ENCODE measurements at places on chromosomes 11 and 22.
A peak's percentile ranks its signal among the peaks of the same experiment; 100 is the strongest.

- peak; percentile 88 for DNase-seq
Measured at GRCh38 chr11:64764040-64764611, 4.4 kb upstream of the PYGM start.

- no peak for DNase-seq
Measured at GRCh38 chr11:114379394-114380069, 20.8 kb downstream of the C11orf71 start.

GRCh38 chr22:48827268-48827846 is 1000.3 kb downstream of the BRD1 start:
- DNase-seq: no peak

DNA sequence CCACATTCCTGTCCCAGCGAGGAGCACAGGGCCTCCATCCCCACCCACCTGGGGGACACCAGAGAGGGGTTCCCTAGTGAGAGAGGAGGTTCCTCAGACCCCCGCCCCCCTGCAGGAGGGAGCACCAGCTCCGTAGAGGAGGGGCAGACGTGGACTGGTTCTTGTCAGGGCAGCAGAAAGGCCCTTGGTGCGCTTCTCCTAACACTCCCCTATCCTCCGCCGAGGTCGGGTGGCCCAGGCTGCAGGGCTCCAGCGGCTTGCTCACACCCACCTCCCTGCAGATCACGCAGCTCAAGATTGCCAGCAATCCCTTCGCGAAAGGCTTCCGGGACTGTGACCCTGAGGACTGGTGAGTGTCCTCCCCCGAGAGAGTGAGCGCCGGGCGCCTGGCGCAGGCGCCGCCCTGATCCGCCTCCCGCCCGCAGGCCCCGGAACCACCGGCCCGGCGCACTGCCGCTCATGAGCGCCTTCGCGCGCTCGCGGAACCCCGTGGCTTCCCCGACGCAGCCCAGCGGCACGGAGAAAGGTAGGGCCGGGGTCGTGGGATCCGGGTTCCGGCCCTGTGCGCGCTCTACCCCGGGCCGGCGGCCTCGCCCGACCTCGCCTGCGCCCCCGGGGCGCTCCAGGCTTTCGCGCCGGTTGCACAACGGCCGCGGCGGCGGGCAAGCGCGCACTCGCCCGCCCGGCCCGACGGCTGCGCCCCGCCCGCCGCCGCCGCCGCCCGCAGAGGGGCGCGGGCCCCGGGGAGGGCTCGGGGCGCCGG is 5.1 kb downstream of the TBX1 start:
- no peak for DNase-seq

DNA sequence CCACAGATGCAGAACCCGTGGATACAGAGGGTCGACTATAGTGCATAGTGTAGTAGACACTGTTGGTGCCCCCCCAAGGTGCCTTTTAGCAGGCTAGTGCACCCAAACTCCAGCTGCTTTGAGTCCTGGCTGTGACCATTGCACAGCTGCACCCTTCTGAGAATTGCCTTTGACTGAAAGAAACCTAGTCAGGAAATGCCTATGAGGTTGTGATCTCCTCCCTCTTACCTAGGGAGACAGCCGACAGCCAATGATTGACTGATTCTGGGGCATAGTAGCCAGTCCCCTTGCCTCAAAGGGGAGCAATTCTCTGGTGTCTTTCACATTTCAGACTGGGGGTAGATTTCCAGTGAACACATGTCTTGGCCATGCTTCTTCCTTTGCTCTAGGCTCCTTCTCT is 74.2 kb downstream of the DCDC1 start:
- DNase-seq: no peak

- peak; percentile 77 for DNase-seq
Measured at GRCh38 chr22:30922151-30922611, 46.4 kb downstream of the MORC2 start.

DNA sequence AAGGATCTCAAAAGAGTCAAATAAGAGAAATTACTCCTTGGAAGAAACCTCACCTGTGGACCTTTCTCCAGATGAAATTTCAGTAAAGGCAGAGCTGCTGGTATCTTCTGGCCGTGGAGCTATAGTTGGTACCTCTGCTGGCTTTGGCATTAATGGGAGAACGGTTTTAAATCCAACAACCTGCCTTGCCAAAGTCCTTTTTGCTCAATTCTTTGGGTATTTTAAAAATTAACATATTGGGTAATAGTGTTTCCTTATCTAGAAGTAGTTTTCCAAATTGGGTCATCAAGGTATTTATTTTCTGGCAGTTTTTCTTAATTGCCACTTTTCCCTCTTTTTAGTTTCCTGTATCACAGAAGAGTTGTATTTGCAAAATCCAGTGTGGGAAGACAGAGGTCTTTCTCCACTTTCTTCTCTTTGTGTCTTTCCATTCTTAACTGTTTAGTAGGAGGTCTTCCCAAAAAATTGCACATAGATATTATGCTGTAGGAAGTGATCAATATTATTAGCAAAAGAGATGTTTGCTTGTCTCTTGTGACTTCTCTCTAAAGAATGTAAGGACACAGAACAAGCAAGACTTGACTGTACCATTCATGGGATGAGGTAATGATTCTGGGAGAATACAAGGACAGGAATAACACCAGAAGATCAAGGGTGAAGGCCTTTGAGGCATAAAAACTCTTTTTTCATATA is at the start of gene SAA4:
SAA4 (minus strand) TSS at position 139 of the 693 bp plus-strand sequence. CDS start 876 bp downstream, outside the sequence.
- no peak for DNase-seq

- DNase-seq: no peak
Measured at GRCh38 chr11:1702506-1702905, 5.5 kb downstream of the KRTAP5-6 start.

DNA sequence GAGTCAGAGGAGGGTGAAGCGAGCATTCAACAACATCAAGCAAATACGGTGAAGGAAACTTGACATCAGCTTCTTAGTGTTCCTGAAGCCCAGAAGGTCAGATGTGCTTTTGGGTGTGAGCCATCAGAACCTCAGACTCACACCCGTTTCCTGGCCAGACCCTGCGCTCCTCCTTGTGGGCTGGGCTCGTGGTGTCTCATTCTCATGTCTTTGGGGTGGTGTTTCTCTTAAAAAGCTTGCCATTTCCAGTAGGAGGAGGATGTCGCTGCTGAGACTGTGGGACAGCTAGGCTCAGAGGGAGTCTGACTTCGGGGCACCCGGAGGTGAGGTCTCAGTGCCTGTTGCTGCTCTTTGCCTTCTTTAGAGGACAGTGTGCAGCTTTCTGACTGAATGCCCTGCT is 24.2 kb downstream of the PPFIBP2 start:
- DNase-seq: no peak

- DNase-seq: no peak
Measured at GRCh38 chr11:34970480-34970879, 54.1 kb downstream of the PDHX start.

GRCh38 chr11:35675901-35676610 is 13.5 kb downstream of the TRIM44 start:
- no peak for DNase-seq

DNA sequence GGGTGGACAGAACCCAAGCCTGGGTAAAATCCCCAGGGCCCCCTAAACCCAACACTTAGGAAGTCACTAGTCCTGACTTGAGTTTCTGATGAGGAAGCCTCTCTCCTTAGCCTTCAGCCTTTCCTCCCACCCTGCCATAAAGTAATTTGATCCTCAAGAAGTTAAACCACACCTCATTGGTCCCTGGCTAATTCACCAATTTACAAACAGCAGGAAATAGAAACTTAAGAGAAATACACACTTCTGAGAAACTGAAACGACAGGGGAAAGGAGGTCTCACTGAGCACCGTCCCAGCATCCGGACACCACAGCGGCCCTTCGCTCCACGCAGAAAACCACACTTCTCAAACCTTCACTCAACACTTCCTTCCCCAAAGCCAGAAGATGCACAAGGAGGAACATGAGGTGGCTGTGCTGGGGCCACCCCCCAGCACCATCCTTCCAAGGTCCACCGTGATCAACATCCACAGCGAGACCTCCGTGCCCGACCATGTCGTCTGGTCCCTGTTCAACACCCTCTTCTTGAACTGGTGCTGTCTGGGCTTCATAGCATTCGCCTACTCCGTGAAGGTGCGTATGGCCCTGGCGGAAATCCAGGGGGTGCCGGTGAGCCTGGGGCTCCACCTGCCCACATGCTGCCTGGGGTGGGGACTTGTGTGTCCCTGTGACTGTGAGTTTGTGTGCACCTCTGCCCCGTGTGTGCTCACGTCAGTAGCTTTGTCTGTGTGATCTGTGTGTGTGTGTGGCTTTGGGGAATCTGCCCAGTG is at the start of gene IFITM1:
IFITM1 (plus strand) TSS at position 254 of the 767 bp plus-strand sequence; CDS start at position 385, 131 bp downstream.
- peak; percentile 69 for DNase-seq

- DNase-seq: no peak
Measured at GRCh38 chr11:85595285-85595884, 31.8 kb downstream of the DLG2 start.

- peak; percentile 13 for DNase-seq
Measured at GRCh38 chr11:72430741-72431570, 3.4 kb downstream of the CLPB start.

DNA sequence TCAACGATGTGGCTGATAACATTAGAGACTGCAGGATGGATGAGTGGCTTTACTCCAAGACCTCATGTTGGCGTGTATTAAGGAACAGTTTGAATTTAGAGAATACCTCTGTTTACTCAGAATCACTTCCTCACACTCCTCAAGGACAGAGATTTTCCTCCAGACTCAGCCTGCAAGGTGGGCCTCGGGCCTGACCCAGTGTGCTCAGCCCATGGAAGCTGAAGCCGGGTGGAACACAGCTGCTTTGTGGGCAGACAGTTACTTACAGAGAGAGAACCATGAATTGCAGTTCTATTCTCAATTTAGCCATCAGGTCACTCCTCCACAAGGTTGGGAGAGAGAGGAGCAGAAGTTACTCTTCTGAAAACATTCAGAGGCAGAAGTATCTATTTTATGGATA is 135.8 kb downstream of the SNX19 start:
- no peak for DNase-seq

DNA sequence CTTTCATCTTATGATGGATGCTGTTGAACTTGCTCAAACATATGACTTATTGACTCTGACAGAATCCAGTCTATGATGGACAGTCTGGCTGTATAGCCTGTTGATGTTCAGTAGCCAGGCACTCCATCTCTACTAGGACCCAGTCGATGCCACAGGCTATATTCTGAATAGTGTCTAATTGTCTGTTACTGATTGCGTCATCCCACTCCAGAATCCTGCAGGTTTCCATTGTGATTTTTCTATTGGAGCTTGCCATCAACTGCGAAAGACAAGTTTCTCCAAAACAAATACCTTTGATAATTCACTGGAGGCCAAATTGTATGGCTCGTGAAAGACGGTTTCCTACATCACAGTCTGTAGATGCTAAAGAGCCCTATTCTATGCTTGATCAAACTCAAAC is 481.7 kb upstream of the CHORDC1 start:
- no peak for DNase-seq

DNA sequence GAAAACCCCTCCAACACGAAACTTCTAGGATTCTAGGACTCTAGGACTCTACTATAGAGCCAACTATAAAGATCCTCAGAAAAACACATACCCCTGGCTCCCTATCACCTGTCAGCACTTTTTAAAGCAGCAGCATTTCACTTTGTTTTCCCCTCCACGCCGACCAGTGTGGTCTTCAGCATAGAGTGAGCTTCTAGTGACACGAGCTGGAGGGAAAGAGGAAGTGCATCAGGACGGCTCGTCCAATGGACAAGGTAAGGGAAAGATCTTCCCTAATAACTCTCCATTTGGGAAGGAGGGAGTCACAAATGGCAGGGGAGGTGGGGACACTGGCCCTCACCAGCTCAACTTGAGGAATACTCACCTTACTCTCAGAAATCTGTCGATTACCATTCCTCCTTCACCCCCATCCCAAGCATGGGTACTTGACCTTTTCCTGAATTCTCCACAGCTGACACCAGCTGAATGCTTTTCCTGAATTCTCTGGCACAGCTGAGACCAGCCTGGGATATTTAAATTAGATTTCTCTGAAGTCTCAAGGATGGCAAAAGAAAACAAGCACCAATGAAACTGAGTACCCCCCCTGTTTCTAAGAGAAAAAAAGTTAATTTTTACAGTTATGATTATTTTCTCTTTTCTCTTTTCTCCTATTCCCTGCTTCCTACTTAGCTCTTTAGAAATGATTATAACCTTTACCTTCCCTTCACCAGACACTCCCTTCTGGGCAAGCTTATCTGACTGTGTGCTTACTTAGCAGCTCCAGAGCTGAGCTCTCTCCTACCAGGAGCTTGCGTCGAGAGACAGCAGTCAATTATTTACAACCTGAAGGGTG is 33.3 kb upstream of the NNMT start:
- DNase-seq: peak; percentile 45

GRCh38 chr11:2092956-2093412 is 46.2 kb downstream of the IGF2 start:
- no peak for DNase-seq

DNA sequence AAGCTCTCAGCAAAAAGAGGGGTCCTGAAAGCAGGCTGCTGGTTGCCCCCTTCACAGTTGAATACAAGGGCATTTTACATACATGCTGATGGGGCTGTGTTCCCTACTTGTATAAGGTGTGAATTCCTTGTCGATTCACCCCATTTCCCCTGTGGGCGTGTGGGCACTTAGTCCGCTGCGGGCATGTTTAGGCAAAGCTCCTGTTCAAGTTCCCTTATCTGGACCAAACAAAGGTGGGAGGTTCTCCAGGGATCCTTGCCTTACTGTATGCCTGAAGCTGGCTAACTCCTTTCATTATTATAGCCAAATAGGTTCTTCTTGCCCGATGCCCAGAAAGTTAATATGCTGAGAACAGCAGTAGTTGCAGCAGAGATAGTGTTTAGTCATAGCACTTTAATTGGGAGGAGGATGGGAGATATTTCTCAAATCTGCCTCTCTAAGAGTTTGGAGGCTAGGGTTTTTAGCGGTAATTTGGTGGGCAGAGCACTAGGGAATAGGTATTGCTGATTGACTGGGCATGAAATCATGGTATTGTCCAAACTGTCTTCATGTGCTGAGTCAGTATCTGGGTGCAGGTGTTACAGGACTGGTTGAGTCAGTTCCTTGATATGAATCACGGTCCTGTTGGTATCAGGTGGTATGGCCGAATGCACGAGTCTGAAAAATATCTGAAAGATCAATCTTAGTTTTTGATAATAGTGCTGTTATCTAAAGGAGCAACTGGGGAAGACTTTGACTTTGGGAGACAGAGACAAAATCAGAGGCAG is 32.7 kb downstream of the METTL15 start:
- DNase-seq: no peak

DNA sequence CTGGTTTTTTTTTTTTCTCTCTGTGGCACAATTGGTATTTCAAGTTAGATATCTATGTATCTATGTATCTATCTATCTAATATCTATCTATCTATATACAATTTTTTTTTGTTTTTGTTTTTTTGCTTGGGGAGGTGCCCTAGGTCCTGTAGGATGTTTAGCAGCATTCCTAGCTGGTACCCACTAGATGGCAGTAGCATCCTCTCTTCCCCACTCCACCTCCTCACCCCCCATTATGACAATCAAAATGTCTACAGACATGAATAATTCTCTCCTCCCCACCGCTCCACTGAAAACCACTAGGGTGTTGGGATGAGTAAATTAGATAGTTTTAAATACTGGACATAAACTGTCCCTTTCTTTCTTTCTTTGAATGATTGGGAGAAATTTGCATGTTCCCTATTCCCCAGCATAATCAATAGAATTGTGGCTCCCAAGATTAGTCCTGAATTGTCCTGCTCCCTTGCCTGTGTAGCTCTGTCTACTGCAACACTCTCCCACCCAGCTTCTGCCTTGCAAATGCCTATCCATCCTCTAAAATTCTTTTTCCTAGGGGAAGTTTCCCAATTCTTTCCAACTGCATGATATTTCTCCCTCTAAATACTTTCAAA is 1152.4 kb downstream of the LRRC4C start:
- no peak for DNase-seq

GRCh38 chr22:20414059-20414440 is 20.1 kb downstream of the ZNF74 start:
- no peak for DNase-seq

All from CD4-positive, CD25-positive, alpha-beta regulatory T cell (primary cell).